Effector memory CD4-positive, alpha-beta T cell (primary cell): ENCODE measurements at places on chromosomes 1 and 21.
A peak's percentile ranks its signal among the peaks of the same experiment; 100 is the strongest.

DNA sequence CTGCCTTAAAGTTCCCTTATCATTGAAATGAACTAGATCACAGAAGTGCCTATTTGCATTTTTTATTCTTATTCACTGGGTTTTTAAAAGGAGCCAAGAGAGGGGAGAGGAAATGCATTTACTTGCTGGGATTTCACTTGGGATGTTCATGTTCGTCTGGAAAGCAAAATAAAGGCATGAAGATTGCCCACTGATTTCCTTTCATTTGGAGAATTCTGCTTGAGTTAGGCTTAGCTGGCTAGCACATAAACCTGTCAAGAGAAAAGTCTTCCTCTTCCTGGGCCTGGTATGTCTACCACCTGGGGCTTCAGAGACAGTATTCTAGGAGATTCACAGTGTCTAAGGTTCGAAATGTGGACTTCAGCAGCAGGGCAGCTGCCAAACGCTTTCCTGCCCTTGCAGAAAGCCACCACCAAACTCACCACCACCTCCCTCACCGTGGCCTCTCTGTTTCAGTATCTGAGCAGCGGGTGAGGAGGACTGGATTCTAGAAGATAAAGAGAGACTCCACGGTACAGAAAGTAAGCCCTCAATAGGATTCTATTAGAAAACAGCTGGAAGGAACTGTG, 44.5 kb downstream of the HIVEP3 start:
- no peak for DNase-seq

DNA sequence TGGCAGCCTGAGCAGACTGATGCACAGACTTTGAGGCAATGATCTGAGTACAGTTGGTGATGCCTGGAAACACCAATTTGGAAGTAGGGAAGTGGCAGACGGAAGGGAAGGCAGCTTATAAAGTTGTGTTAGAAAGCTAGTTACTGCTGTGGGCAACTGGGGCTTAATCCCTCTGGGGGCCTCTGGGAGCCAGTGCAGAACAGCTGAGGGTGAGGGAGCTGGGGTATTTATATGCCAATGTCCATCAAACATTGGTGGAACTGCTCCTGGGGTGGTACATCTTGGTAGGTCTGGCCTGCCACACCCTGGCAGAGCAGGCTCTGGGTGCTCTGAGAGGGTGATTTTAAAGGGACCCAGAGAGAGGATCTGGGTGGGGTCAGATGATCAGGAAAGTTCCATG, 28.1 kb downstream of the TNFRSF8 start:
- no peak for DNase-seq

DNA sequence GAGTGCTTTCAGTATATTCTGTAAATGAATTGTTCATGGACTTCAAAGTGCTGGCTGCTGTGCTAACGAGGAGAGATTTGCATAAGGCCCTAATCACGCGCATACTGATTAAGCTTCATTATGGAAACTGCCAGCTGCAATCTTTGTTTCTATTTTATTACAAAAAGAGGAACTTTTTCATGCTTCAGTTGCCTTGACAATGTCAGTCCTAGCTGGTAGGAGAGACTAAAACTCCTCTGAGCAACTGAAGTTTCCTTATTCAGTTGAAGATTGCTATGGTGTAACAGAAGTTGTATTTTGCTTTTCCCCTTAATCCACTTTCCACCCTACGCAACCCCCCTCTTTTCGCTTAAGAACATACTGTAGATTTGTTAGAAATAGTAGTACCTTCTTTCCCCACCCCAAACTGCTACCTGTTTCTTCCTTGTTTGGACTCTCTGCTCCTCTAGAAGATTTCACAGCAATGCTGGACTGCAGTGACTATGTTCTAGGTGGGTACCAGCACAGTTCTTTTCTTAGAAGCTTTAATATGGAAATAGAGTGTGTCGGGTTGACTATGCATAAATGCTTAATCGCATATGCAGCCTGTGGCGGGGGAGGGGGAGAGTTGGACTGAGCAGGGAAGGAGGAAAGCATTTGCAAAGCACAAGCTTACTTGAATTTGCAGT, 108.3 kb downstream of the POU2F1 start:
- DNase-seq = no peak

GRCh38 chr1:26391450-26391849, 18.9 kb upstream of the ZNF683 start:
- DNase-seq = peak; percentile 8

GRCh38 chr1:169509354-169509753, 23.6 kb upstream of the SLC19A2 start:
- no peak for DNase-seq

DNA sequence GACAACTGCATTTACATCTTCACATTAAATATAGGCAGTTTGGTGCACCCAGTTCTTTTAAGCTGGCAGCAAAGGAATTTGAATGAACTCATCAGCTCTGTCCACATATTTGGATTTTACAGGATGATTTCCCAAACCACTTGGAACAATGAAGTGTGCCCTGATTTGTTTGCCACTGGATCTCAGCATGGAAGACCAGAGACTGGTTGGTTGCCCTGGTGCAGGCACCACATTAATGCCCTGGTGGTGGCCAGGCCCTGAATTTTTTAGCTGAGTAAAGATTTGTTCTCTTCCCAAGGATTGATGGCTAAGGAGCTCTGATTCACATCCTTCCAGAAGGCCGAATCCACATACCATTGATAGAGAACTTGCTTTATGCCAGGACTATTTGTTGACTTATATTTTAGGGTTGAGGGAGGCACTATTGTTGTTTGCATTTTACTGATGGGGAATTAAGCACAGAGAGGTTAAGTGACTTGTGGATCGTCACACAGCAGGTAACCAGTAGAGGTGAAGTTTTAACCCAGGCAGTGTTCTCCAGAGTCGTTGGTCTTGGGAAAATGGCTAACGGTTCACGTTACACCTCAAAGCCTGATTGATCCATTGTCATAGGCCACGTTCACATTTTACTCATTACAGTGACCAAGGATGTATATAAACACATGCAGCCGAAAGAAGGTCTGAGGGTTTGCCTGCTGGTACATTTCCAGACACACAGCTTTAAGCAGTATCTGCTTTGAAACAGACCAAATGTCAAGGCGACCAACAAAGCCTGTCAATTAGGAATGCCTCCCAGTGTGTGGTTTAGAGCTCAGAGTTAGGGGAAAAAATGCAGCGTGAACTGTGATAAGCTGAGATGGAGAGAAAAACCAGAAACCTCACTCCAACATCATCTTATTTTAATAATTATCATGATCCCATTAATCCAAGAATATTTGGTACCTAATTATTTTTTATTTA, 50.7 kb downstream of the KAZN start:
- DNase-seq = no peak

DNA sequence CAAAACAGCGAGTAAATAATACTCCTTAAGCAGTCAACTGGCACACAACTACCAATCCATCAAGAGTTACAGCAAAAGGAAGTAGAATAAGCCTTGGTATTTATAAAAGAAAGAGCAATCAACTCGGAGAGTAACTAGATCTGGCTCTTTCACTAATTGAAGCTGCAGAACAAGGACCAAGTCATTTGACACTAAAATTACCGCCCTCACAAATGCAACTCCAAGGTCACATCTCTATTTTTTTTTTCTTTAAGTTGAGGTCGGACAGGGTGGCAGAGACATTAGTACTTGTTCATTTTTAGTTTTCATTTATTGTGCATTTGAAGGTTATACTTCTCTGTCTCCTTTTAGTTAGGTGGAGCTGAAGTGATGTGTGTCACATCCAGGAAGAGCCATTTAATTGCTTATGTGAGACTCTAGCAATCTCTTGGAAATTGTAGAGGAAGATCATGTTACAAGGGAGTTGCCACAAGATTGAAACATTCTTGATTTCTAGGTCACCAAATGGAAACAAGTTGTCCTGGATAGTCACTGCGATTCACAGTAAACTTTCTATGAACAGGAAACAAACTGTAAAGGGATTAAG, 138.1 kb upstream of the ADAMTS5 start:
- no peak for DNase-seq

DNA sequence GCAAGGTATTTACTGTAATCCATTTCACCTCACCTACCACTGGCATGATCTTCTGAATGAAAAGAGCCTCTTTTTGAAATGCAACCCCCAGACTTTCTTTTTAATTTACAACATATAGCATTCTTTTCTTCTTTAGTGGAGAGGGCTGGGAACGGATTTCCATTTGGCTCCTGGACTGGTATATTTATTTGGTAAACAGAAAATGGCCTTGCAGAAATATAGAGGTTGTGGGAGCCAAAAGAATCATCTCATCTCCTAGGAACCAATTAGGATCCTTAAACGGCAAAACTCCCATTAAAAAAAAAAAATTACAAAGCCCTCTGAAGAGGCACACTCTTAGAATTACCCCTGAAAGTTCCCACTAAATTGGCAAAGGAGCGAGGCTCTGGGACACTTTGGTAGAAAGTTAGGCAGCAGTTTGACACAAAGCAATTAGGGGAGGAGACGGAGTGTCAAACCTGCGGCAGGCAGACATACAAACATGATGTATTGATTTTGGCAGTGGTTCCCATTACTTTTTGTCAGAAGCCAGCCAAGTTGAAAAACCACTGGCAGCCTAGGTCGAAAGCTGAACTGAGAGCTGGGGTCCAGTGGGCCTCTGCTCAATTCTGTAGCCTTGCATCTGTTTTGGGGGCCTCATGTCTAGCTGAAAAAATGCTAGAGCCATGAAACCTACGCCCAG, 135.1 kb upstream of the MAGI3 start:
- DNase-seq = no peak
